ENCODE measurements at places on chromosomes 3 and 15.

- no peak for DNase-seq
Observed at GRCh38 chr3:46300461-46300789, 53.5 kb upstream of the CCR2 start.

- DNase-seq = no peak
Observed at GRCh38 chr3:11581237-11582190, 62.2 kb downstream of the VGLL4 start.

- DNase-seq = no peak
Observed at GRCh38 chr15:88048237-88048636, 208.3 kb downstream of the NTRK3 start.

- DNase-seq = no peak
Observed at GRCh38 chr3:188752850-188753249, 418.9 kb upstream of the TPRG1 start.

DNA sequence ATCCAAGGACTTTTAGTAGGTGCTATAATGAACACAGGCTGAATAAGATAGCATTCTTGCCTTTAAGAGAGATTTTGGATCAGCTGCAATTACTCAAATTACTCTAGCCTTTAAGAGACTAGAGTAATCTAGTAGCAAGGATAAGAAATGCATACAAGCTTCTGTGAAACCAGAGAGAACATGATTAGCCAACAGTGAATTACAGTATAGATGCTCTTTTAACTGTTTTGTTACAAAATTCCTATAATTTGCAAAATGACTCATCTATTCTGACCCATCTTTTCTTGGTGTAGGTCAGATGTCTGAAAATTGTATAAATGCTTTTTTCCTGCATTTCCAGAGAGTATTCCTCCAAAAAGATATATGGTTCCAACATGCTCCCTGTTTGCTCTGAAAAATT is 66.9 kb downstream of the CEP63 start:
- no peak for DNase-seq

GRCh38 chr3:160616716-160617115 is 51.3 kb upstream of the KPNA4 start:
- no peak for DNase-seq
